ENCODE measurements at places on chromosomes 5 and 9.

GRCh38 chr5:65192331-65192730 lies 289.4 kb downstream of the ADAMTS6 start:
- no peak for DNase-seq

- no peak for DNase-seq
Measured at GRCh38 chr5:57774439-57774838, 291.8 kb upstream of the ACTBL2 start.

DNA sequence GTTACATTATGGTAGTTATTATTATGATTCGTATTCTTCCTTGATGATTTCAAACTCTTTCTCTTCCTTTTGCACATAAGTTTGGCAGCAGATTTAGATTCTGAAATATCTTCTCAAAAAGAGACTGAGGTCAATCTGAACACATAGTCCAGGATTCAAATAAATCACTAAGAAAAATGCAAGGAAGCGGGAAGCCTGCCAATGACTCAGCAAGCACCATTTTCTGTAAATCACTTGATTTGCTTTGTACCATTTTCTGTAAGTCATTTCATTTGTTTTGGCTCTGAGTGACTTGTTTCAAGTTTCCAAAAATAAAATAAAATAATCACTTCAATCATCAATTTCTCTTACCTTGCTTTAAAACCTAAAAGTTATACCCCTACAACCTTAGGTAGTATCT lies 24.6 kb upstream of the GLIS3 start:
- no peak for DNase-seq

GRCh38 chr9:77866878-77867277 lies 164.7 kb downstream of the GNAQ start:
- DNase-seq: no peak

DNA sequence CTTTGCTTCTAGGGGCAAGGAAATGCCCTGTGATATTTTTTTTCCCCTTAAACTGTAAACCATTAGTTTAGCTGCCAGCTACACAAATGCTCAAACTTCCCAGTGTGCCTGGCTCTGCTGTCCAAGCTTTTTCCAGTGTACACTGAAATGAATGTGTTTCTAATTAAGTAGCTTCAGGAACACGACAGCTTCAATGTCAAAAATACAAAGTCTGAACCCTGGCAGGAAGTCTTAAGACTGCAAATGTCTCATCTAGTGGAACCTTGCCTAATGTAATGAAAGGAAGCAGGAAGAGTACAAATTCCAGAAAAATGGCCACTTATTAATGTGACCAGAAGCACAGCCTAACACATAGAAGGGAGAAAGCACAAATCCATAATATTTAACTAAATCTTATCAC lies 255.2 kb downstream of the CRB2 start:
- DNase-seq: no peak

DNA sequence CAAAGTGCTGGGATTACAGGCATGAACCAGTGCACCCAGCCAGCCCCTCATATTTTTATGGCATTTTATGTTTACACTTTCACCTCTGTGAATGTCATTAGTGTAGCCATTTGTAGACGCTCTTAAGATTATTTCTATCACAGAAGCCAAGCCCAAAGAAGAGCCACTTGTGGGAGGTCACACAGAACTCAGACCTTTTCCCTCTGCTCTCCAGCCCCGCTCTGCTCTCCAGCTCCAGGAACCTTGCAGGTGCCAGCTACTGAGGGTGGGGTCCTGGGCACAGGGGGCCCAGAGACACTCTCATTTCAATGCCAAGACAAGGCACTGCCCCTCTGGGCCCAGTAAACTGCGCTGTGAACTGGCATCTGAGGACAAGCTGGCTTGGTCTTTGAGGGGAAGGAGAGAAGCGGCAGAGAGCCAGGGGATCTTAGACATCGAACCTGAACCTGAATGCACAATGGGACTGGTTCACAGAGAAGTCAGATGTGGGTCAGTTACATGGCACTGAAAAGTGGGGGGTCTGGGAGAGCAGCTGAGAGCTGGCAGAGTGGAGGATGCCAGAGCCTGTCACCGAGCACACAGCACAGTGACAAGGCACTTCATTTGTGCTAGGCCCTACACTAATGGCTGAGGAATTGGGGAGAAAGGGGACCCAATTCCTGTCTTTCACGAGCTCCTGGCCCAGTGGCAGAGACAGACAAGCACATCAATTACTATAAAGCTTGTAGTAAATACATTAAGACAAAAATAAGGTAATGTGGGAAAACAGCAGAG lies 16.7 kb downstream of the ANXA6 start:
- no peak for DNase-seq

GRCh38 chr5:756865-757345 lies 27.6 kb downstream of the ZDHHC11B start:
- peak; percentile 21 for DNase-seq

GRCh38 chr9:2291980-2292704 lies 277.0 kb downstream of the SMARCA2 start:
- DNase-seq: no peak

DNA sequence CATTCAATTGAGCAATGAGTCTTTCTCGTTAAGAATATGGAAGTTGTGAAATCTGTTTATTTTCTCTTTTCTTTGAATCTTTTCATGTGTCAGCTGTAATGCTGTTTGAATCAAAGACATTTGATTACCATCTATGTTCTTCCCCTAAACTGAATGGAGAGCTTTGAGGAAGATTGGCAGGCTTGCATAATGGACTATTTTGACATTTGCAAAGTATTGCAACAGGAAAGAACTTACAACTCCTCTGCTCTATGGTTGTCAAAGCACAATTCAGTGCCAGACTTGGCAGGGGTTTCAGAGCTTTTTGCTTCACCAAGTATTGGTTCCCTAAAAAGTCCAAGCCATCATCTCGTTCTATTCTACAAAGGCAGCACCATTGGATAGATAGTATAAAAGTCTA lies 549.0 kb upstream of the NUDT12 start:
- no peak for DNase-seq

- no peak for DNase-seq
Measured at GRCh38 chr5:1824903-1825841, 24.0 kb downstream of the NDUFS6 start.

DNA sequence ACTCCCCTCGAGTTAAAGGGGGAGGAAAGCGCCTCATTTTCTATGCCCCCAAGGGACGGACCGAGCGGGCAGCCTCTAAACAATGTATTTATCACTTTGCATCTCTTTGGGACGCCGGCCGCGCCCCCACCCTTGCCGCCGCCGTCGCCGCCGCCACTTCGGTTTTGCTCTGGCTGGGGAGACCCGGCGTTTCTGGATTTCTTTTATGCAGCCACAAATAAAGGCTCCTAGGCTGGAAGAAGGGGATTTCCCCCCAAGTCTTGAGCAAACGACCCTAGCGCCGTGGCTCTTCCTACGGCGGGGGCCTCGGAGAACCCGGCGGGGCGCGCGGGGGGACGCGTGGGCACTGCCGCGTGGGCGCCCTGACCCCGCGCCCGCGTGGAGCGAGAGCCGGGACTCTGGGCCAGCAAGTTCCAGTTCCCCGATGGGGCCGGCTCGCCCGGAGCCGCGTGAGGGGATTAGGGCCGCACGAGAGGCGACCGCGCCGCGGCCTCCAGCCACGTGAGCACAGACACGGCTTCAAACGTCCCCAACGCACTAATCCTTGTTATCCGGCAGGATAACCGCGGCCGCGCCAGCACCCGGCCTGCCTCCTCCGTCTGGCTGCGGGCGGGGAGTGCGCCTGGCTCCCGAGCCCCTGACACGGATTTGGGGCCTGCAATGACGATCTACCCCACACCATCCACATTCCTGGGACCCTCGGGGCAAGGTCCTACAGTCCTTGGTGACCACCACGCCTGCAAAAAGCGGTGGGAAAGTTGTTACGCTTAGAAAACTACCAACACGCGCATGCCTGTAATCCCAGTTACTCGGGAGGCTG lies 7.9 kb upstream of the NEUROG1 start:
- DNase-seq: no peak

- peak; percentile 78 for DNase-seq
Measured at GRCh38 chr9:134698587-134699342, 57.2 kb downstream of the COL5A1 start.

GRCh38 chr5:634191-634590 lies 22.1 kb downstream of the CEP72 start:
- DNase-seq: no peak

GRCh38 chr9:5764130-5764868 lies 68.6 kb downstream of the ERMP1 start:
- DNase-seq: no peak

DNA sequence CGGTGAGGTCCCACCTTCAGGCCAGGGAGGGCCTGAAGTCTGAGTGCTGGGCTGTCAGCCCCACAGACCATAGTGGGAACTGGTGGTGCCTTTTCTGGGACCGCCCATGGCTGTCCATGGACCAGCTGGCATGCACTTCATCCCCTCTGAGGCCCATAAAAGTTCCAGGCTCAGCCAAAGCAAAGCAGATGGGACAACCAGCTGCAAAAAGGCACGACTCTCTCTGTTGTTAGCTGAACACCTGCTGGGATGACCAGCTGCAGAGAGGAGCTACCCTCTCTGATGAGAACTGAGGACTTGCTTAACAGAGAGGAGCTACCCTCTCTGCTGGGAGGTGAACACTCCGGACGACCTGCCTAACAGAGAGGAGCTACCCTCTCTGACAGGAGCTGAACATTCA lies 844.3 kb upstream of the DMAC1 start:
- no peak for DNase-seq

DNA sequence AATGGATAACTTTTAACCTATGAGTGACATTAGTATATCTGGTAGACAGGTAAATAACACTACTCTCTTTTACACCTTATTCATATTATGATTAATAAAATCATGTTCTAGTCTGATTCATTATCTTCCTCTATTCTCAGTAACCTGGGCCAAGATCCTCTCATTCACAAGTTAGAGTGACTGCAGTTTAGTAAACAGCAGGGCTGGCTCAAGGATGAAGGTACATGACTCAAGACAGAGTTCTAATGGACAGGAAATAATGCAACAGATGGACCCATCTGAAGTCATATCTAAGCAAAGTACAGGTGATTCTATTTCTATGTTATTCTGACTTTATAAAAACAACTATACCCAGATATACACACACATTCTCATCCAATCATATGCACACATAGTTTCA lies 582.5 kb upstream of the CDH18 start:
- DNase-seq: no peak

DNA sequence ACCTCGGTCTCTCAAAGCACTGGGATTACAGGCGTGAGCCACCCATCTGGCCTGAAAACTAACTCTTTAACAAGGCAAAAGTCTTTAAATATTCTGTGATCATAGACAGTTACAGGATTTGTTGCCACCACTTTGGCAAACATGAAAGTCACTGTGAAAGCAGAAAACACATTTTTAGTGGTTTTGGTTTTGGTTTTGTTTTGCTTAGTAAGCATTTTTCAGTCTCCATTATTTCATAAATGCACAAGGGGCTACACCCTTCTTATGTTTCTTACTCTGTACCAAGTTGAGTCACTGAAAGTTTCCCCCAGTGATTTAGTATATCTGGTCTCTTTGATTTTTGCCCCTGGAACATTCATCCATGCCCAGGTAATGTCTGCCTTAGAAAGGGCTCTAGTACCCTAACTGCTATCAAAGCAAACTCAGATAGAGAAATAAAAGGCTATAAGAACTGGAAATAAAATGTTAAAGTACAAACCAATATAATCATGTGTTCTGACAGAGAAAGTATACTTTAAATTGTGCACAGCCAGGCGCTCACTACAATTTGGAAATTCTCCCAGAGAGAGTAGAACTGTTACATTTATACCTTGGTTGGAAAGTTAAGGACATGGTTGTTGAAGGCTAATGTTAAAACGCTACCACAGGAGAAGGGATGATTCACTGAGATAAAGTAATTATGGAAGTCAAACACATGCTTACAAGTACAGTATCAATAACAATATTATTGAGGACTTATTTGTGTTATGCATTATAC lies 1022.5 kb upstream of the DMAC1 start:
- DNase-seq: no peak

DNA sequence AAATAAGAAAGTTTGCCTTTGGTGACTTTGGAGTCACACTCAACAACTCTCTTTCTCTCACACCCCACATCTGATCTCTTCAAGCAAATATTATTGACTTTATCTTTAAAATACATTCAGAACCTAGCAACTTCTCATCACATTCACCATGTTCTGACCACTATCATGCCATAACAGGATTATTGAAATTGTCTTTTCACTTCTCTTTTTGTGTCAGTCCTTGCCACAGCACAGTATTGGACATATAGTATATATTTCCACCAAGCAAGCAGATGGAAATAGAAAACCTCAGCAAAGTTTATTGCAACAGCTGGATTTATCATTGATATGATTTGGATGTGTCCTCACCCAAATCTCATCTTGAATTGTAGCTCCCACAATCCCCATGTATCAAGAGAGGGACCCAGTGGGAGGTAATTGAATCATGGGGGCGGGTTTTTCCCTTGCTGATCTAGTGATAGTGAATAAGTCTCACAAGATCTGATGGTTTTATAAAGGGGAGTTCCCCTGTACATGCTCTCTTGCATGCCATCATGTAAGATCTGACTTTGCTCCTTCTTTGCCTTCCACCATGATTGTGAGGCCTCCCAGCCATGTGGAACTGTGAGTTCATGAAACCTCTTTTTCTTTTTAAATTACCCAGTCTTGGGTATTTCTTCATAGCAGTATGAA lies 26.9 kb upstream of the ITGA1 start:
- peak; percentile 49 for DNase-seq

DNA sequence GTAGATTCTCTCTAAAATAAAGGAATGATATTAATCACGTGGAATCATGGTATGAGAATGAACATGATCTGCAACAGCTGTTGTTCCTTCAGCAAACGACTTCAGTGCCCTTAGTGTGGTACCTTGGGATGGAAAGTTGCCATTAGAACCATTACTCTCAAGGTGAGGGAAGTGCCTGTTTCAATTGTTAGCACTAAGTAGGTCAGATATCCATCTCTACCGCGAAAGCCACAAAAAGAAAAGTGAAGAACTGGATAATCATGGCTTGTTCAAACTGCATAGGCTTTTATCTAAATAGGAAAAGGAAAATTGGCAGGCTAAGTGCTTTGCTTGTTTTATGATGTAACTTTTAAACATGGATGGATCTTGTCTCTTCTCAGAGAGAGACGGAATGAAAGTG lies 380.7 kb downstream of the MRPS30 start:
- DNase-seq: no peak

DNA sequence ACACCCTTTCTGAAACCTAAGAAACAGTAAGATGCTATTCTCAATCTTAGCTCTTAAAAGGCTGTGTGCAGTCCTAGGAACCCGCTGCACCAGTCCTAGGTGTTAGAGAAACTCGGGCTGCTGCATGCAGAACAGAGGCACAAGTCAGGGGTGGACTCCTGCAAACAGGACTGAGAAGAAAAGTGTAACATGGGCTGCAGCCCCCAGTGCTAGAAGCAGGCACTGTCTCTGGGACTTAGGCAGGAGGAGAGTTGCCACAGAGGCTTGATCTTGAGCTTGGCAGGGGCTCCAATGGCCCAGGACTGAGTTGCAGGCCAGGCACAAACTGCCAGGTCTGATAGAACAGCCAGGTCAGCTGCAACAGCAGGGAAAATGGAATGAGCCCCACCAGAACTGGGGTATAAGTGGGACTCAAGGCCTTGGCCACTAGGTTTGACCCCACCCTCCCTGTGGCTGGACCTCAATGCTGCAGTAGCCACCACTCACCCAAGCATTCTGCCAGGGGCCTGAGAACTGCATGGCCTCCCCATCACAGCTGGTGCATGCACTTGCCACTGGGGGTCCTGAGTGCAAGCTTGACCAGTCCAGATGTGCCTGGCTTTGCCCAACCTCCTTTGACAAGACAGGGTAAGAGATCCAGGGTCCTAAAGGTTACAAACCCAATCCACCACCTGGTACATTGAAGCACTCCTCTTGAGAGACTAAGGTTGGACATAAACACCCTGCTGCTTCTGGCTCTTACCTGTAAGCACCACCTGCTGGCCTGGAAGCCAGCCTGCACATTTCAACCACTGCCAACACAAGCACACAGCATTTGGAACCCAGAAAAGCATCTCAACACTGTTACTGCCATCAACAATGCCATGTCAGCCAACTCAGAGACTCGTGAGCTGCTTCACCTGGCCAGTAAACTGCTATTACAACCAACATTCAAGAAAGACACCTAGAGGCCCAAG lies 103.3 kb downstream of the FBXL17 start:
- no peak for DNase-seq

Measured in stimulated activated CD8-positive, alpha-beta memory T cell treated with anti-CD3 and anti-CD28 coated beads, Interleukin-4, amount 100 ng/mL, for 48 hours (primary cell).